SK-N-SH (cell line): ENCODE measurements at places on chromosomes 2 and 18. TPM values are rescaled to one million over a fixed set of nuclear protein-coding genes. Genes with fewer than 3 reads are reported as not detected.
A peak's percentile ranks its signal among the peaks of the same experiment; 100 is the strongest.

Gene PTPRM
- 16.0 and 25.7 TPM in 2 replicates for polyA plus RNA-seq

Gene DSG2
- polyA plus RNA-seq: not detected in 2 replicates

Gene ZC3H15
- 26.5 and 27.7 TPM in 2 replicates for polyA plus RNA-seq

Gene GKN1
- polyA plus RNA-seq: not detected in 2 replicates

Gene SLC9A4
- polyA plus RNA-seq: 0.07 and 0.11 TPM in 2 replicates

Gene REEP1
- 0.13 TPM in 2 replicates for polyA plus RNA-seq

Gene PDK1
- polyA plus RNA-seq: 5.3 and 6.3 TPM in 2 replicates

DNA sequence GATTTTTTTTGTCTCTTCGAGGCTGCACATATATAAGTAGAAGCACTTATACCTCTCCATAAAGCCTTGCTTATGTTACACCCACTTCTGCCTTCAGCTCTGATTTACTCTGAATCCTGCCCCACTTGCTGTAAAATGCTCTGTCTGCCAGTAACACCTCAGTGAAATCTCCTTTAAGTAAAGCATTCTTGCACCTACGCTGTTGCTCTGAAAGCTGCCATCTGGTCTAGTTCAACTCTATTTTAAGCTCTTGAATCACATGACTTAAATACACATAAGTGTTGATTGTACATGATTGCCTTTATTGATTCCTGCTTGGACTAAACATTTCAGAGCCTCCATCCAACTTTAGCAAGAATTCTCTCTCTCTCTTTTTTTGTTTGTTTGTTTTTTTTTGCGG, 609.0 kb upstream of the CELF4 start:
- no peaks in the 10 kb centered on the region for H3K4me1 ChIP-seq
- no peak overlapping the region for H3K4me3 ChIP-seq
- DNase-seq: no peak
- H3K36me3 ChIP-seq: no peaks in the 10 kb centered on the region

- no peak for DNase-seq
- H3K4me1 ChIP-seq: no peaks in the 10 kb centered on the region
- no peaks in the 10 kb centered on the region for H3K36me3 ChIP-seq
- no peak overlapping the region for H3K4me3 ChIP-seq
- H3K27me3 ChIP-seq: no peaks in the 10 kb centered on the region; the same call in 1 of the 2 replicates
- no peak overlapping the region for H3K27ac ChIP-seq
Observed at GRCh38 chr2:210318486-210318885, 3.5 kb upstream of the MYL1 start.

DNA sequence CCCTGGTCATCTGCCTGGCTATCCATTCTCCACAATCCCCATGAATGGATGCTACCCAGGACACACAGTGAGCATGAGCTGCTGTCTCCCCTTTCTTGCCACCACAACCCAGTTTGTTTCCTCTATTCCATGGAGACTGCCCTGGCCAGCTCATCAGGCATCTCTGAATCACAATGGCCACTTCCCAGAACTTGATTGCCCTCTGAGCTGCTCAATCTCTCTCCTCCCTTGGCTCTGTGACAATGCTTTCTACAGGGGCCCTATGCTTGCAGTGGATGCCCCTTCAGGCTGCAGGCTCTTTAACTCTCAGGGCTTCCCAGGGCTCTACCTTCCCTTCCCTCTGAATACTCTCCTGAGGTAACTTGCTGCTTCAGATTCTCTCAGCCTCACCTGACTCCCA, 14.4 kb upstream of the SLC4A5 start:
- no peak overlapping the region for H3K27ac ChIP-seq
- H3K36me3 ChIP-seq: peaks cover 28% of the 10 kb centered on the region
- no peaks in the 10 kb centered on the region for H3K27me3 ChIP-seq
- H3K4me1 ChIP-seq: no peaks in the 10 kb centered on the region
- no peak overlapping the region for H3K4me3 ChIP-seq

DNA sequence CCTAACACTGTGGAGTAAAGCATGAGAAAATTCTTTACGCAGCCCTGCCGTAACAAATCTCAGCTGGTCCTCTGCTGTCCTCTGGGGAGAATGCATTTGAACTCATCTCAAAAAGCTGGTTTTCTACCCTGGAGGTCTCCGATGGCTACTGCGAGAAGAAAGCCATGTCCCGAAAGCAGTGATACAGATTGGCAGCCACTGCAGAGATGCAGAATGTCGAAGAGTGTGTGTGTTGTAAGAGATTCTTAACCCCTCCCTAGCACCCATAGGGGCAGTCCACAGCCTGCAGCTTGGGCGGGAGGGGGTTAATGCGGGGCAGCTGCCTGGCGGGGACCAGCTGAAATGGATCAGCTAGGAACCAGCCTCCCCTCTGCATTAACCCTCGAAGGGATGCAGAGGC, 235.9 kb downstream of the ZNF516 start:
- no peak for DNase-seq
- no peak overlapping the region for H3K27ac ChIP-seq
- H3K27me3 ChIP-seq: no peaks in the 10 kb centered on the region
- H3K4me1 ChIP-seq: no peaks in the 10 kb centered on the region
- no peak overlapping the region for H3K4me3 ChIP-seq
- no peaks in the 10 kb centered on the region for H3K36me3 ChIP-seq

DNA sequence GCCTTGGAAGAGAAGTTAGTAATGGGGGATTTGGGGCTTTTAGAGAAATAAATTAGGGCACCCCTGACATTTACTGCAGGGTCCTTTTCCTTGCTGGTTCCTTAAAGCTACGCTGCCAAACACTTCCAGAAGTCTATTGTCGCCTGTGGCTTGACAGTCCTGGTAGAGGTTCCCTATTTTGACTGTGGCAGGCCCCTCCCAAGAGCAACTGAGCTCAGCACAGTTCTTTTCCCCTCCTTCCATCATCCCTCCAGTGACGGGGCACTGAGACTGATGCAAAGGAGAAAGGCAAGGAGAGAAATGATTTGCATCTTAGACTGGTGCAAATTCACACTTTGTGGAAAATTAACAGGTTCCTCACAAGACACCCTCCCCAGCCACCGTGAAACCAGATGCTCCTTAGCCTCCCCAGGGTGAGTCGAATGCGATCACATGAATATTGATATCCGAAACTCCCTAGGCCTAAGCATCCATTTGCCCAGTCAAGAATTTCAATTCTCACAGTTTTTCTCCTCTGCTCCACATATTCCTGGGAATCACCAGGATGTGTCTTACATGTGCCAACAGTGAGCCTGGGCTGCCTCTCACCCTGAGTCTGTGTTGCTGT, 45.4 kb downstream of the RABL2A start:
- H3K4me3 ChIP-seq: no peak overlapping the region
- H3K27me3 ChIP-seq: peaks cover 7% of the 10 kb centered on the region; the same call in 1 of the 2 replicates
- no peaks in the 10 kb centered on the region for H3K36me3 ChIP-seq
- no peaks in the 10 kb centered on the region for H3K4me1 ChIP-seq

GRCh38 chr18:13267431-13267873, 48.9 kb downstream of the LDLRAD4 start:
- H3K4me1 ChIP-seq: peaks cover 64% of the 10 kb centered on the region
- no peaks in the 10 kb centered on the region for H3K27me3 ChIP-seq
- no peak overlapping the region for H3K4me3 ChIP-seq
- DNase-seq: no peak
- H3K36me3 ChIP-seq: no peaks in the 10 kb centered on the region
- H3K27ac ChIP-seq: no peak overlapping the region

- H3K27me3 ChIP-seq: no peaks in the 10 kb centered on the region
- DNase-seq: no peak
- peak overlapping the region; percentile 43 for H3K27ac ChIP-seq
- peaks cover 7% of the 10 kb centered on the region; the same call in 1 of the 2 replicates for H3K4me1 ChIP-seq
- H3K36me3 ChIP-seq: no peaks in the 10 kb centered on the region
- H3K4me3 ChIP-seq: no peak overlapping the region
Observed at GRCh38 chr2:23594460-23594825, 209.5 kb downstream of the KLHL29 start.

- peaks cover 42% of the 10 kb centered on the region for H3K4me1 ChIP-seq
- no peaks in the 10 kb centered on the region for H3K27me3 ChIP-seq
- no peaks in the 10 kb centered on the region for H3K36me3 ChIP-seq
- peak overlapping the region; percentile 38 for H3K4me3 ChIP-seq
- H3K27ac ChIP-seq: peak overlapping the region; percentile 70
- DNase-seq: no peak
Observed at GRCh38 chr2:18991177-18992168, 366.9 kb downstream of the OSR1 start.

- H3K27ac ChIP-seq: no peak overlapping the region
- H3K27me3 ChIP-seq: no peaks in the 10 kb centered on the region; the same call in 1 of the 2 replicates
- H3K36me3 ChIP-seq: no peaks in the 10 kb centered on the region
- no peak overlapping the region for H3K4me3 ChIP-seq
Observed at GRCh38 chr2:121043827-121044222, 241.2 kb downstream of the TFCP2L1 start.

DNA sequence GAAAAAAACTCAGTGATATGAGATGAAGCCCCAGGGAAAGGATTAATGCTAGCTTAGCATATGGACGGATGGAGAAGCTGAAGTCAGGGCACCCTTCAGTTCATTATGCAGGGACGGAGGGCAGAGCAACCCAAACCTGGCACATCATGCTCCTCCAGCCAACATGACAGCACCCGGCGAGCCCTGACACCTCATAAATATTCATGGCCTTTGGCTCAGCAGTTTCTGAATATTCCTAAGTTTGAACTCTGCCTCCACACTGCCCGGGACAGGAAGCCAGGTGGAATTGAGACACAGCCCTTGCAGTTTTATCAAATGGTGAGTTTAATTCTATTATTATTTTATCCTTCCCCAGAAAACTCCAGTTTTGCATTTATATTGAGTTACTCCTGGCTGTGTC, 87.3 kb upstream of the SH3BP4 start:
- no peak overlapping the region for H3K27ac ChIP-seq
- H3K4me1 ChIP-seq: no peaks in the 10 kb centered on the region
- H3K27me3 ChIP-seq: no peaks in the 10 kb centered on the region
- H3K4me3 ChIP-seq: no peak overlapping the region
- H3K36me3 ChIP-seq: no peaks in the 10 kb centered on the region
- no peak for DNase-seq

- peaks cover 57% of the 10 kb centered on the region for H3K4me1 ChIP-seq
- H3K36me3 ChIP-seq: peaks cover 39% of the 10 kb centered on the region
- peak overlapping the region; percentile 94 for H3K27ac ChIP-seq
- peak; percentile 89 for DNase-seq
- no peaks in the 10 kb centered on the region for H3K27me3 ChIP-seq
Observed at GRCh38 chr2:43225788-43226557, 433 bp downstream of the ZFP36L2 start.

DNA sequence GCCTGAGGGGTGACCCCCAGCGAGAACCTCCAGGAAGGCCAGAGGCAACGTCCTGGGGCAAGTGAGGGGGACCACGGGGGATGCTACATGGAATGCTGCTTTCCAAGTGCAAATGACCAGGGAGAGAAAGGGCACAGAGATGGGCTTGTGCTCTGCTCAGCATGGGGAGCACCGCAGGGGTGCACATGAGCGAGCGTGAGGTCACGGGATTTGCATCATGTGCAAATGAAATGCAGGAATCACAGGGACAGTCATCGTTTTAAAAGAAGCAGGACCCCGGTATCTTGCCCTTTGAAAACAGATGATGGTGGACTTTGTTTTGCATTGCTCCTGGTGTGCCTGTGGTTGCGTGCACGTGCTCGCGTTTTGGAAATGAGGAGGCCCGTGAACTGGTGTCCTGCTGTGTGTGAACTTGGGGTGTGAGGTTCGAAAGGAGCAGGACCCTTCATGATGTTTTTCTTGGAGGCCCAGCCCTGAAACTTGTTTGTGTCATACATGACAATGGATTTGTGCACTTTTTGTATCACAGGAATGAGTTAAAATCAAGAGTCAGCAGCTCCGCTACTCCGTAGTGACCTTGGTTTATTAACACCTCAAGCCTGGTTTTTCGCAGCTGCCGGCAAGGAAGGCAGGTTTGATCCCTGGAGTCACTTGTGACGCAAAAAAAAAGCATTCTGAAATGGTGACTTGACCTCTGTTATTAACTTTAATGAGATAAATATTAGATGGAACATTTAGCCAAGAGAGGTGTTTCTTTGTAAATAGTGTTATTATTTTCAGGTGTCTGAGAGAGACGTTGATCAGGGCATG, 234.5 kb downstream of the LDLRAD4 start:
- H3K4me1 ChIP-seq: peaks cover 63% of the 10 kb centered on the region
- DNase-seq: no peak
- H3K27ac ChIP-seq: no peak overlapping the region
- H3K4me3 ChIP-seq: no peak overlapping the region
- no peaks in the 10 kb centered on the region for H3K27me3 ChIP-seq

GRCh38 chr2:42904576-42904876, 112.1 kb upstream of the HAAO start:
- H3K36me3 ChIP-seq: no peaks in the 10 kb centered on the region
- no peak overlapping the region for H3K27ac ChIP-seq
- no peak overlapping the region for H3K4me3 ChIP-seq

DNA sequence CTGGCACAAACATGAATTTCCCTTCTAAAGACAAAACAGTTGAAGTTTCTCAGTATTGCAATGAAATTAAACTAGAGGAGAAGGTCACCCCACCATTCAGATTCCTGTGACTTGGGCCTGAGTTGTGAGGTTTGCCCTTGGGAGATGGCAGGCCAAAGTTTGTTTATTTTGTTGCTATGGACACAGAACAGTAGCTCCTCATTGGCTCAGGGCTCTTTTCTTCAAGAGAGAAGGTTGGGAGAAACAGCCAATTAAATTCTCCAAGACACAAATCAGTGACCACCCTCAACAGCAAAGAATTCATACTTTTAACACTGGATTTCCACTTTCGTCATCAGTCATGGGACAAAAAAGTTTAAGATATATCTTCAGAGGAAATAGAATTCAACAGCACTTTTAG, at the start of gene FLACC1:
Gene FLACC1, minus strand, starts transcription at position 125 of the 400 bp plus-strand sequence. CDS start 5,941 bp downstream, outside the sequence.
- H3K27ac ChIP-seq: no peak within 1 kb of the TSS
- H3K4me1 ChIP-seq: no peaks in the 10 kb centered on the region
- no peak within 1 kb of the TSS for H3K4me3 ChIP-seq
- H3K36me3 ChIP-seq: peaks cover 16% of the 10 kb centered on the region
- peak; percentile 22 for DNase-seq
